ENCODE measurements at places on chromosomes 6 and 20.

- DNase-seq: no peak
Measured at GRCh38 chr20:6525447-6526303, 241.8 kb upstream of the BMP2 start.

- no peak for DNase-seq
Measured at GRCh38 chr6:54481091-54481490, 172.8 kb downstream of the TINAG start.

DNA sequence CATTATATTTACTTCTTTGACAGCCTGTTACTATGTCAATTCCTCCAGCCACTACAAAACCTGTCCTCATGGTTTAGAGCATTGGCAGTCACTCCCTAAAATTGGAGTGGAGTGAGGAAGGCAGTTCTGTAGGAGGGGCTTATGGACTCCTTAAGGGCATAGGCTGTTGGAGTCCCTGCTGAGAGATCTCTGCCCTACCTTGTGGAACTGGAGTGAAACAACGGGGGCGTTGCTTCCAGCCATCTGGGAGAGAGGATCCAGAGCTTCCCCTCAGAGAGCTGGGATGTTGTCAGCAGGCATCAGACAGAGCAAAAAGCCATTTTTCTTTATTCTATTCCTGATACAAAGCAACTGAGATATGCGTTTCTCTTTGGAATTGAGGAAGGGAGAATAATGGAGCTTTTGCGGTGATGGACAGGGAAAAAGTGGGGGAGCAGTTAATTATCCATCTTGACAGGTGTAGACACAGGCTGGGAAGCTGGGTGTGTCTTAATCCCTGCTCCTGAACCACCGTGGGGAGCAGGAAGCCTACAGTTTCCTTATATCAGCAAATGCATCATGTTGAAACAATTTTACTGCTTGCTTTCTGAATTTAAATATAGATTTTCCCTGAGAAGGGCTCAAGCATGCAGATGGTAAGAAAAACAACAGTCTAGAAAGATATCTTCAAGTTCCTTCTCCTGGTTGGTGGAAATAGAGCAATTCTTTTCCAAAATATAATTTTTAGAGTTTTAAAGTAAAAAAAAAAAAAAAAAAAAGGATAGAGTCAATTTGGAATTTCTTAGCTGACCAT is 402.5 kb downstream of the PLCB1 start:
- no peak for DNase-seq

DNA sequence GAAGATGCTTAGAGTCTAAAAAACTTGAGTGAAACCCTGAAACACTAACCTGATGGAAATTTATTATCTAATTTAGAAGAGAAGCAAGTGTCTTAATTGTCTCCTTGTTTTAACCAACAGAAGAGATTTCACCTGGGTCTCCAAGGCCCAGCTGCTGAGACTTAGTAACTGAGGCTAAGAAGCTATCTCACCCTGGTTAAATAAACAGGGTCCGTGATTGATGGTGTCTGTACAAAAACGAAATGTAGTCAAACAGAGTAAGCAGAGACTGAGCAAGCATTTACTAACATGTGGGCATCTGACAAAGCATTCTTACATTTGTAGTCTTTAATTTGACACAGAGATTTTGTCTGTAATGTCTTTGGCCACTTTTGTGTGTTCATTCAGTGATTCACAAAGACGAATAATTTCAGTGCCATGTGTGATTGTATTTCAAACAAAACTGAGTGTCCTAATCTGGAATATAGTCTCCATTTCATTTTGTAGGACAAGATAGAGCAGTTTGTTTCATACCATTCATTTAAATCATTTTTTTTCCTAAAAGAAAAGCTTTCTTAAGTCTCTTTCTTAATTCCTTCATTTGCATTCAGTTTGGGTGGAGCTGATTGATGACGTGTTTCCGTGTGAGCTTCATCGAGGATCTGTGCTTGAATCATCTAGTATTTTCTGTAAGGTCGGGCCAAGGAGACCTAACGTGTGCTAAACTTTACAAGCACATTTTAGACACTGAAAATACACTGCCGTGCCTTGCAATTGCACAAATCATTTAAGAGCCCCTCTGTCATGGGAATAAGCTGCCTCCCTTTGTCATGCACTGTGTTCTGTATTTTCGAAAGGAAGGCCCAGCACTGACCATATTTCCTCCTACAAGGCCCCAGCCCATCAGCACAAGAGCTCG is 170.6 kb upstream of the QKI start:
- no peak for DNase-seq

DNA sequence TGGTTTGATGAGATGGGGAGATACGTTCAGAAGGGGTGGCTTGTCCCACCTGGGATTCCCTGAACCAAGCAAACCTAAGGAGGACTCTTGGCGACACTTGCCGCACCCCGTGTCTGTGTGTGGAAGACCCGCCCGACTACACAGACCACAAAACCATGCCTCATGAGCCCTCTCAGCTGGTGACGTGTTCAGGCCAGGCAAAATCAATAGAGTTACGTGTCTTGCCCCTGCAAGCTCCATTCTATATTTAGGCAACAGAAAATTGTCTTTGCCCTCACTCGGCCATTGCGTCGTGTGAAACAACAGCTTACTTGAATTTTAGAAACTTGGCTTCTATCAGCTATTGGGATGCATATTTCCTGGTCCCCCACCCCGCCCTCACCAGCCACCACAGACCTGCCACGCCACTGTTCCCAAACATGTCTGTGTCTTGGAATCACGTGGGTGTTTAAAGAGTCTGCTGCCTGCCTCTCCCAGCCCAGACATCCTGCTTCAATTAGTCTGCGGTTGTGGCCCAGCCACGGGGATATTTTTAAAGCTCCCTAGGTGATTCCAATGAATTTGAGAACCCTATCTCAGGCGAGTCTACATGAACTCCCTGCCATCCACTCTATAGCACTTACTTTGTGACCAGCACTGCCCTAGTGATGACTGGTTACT is 279.2 kb upstream of the EXOC2 start:
- no peak for DNase-seq

- no peak for DNase-seq
Measured at GRCh38 chr6:48151142-48151541, 40.1 kb upstream of the PTCHD4 start.

Measured in SW 1271 (cell line).